ENCODE measurements at places on chromosomes 5 and 9. TPM values are rescaled to one million over a fixed set of nuclear protein-coding genes. Genes with fewer than 3 reads are reported as not detected.

- no peaks in the 10 kb centered on the region for H3K4me1 ChIP-seq
- no peaks in the 10 kb centered on the region for H3K36me3 ChIP-seq
- no peak overlapping the region for H3K27ac ChIP-seq
- no peak for DNase-seq
These were observed 27.4 kb downstream of the PPP2R2B start for GRCh38 chr5:146851133-146851532.

DNA sequence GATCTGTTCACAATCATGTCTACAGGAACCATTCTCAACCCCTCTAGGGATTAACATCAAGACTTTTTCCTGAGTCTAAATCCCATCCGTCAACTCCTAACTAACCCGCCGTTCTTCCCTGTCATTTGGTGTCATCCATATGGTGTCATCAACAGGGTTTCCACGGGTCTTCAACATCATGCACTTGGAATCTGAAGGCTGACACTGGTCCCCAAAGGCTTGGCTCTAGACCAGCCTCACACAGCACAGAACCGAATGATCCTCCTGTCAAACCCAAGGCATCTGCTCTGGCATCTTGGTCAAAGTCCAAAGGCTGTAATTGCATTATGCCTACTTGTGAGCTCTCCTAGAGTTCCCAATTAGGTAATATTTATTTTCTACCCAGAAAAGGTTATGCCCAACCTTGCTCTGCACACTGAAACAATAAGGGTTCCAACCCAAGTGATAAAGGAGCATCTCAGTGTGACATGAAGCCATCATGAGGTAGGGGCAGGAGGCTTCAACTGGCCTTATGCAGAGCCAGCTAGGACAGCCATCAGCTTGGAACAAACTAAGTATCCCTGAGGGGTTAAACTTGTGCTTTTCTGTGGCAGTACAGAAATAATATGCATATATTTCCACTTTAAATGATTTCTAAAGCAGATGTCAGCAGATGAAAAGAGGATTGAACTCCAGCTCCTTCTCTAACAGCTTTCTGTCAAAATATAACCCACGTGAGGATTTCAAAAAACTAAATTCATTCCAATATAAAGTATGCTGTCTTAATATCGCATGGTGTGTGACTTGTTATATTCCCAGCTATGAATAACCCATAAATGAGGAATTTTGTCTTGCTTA, 13.9 kb downstream of the ENC1 start:
- H3K27me3 ChIP-seq: no peaks in the 10 kb centered on the region
- no peak for DNase-seq
- H3K4me1 ChIP-seq: peaks cover 7% of the 10 kb centered on the region
- H3K27ac ChIP-seq: no peak overlapping the region
- H3K36me3 ChIP-seq: no peaks in the 10 kb centered on the region

Gene PRR7
- 0.90 TPM for total RNA-seq

Gene IL3
- not detected for total RNA-seq

DNA sequence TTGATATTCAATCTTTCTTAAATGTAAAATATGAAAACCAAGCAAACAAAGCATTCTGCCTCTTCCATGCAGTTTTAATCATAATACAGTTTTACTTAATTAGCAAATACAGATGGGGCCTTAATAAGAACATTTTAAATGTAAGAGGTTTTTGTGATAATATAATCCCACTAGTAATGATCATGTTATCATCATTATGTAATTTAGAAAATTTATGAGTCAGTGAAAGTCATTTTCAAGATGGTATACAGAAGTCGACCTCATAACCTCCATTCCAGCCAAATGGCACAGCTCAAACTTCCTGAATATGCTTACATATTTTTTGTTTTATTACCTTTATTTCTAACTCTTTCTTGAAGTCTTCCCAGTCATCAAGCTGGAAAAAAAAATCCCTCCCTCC, 102.2 kb upstream of the GNA14 start:
- H3K4me1 ChIP-seq: no peaks in the 10 kb centered on the region
- no peak overlapping the region for H3K4me3 ChIP-seq
- H3K27me3 ChIP-seq: no peaks in the 10 kb centered on the region
- no peaks in the 10 kb centered on the region for H3K36me3 ChIP-seq
- DNase-seq: no peak

Gene F2R
- total RNA-seq: 46.7 TPM

DNA sequence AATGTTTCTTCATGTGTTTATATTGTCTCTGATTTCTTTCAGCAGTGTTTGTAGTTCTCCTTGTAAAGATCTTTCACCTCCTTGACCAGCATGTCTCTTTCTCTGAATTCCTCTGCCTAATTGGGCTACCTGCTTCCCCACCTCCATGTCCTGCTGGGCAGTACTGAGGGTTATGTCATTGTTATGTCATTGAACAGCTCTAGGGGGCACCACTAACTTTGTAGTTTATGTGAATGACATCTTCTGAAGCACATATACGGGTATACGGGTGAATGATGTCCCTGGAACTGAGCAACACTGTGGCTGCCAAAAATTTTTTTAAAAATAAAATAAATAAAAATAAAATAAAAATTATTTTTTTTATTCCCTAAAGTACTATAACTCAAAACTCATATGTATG, 16.9 kb upstream of the SNCAIP start:
- no peak for DNase-seq
- no peaks in the 10 kb centered on the region for H3K27me3 ChIP-seq
- no peaks in the 10 kb centered on the region for H3K4me1 ChIP-seq

DNA sequence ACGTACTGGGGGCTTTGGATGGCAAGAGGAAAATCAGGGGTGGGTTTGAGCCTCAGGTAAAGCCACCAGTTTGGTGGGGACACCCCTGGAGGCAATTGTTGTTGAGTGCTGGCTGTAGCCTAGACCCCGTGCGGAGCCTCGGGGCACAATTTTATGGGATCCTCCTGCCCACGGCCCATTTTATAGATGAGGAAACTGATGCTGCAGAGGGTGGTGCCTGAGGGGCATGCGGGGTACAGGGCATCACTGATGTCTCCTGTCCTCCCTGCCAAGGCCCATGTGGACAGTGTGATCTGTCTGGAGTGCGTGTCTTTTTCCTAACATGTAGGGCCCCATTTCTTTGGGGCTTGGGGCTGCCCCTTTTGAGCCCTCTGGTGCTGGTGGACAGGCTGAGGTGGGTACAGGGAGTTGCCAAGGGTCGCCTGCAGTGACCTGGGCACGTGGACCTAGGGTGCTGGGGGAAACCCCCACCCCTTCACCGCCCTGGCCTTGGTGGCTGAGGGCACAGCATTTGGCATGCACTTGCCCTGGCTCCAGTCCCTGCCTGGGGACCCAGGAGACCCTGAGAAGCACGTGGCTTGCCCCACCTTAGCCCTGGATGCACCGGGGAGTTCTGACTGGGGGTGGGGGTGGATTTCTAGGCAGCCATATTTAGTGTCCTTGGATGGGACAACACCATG, 22.1 kb downstream of the WNK2 start:
- no peaks in the 10 kb centered on the region for H3K27me3 ChIP-seq
- peak overlapping the region; percentile 93 for H3K27ac ChIP-seq
- no peak overlapping the region for H3K4me3 ChIP-seq

- H3K4me1 ChIP-seq: no peaks in the 10 kb centered on the region
- no peak overlapping the region for H3K27ac ChIP-seq
- no peaks in the 10 kb centered on the region for H3K36me3 ChIP-seq
- no peak for DNase-seq
These were observed 22.1 kb upstream of the GABBR2 start for GRCh38 chr9:98730871-98731270.

Gene SLC6A19
- total RNA-seq: not detected

- H3K36me3 ChIP-seq: no peaks in the 10 kb centered on the region
- no peak overlapping the region for H3K4me3 ChIP-seq
- H3K4me1 ChIP-seq: no peaks in the 10 kb centered on the region
- H3K27me3 ChIP-seq: no peaks in the 10 kb centered on the region
- no peak overlapping the region for H3K27ac ChIP-seq
- DNase-seq: no peak
These were observed 6.6 kb downstream of the RGS14 start for GRCh38 chr5:177364159-177364962.

DNA sequence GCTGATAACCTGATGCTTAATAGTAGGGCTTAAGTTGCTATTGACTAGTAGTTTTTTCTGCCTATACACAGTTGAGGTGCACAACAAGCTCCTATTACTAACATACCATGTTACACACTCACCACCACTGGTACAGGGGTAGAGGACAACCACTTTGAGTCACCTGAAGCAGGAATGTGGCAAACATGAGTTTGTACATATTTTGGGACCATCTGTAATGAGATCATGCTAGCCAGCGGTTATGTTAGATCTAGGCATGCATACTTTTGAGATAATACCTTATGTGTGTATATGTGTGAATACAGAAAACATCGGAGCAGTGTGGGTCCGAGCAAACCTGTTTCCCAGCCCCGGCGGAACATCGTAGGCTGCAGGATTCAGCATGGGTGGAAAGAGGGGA, 72.8 kb upstream of the NXNL2 start:
- no peak overlapping the region for H3K4me3 ChIP-seq
- no peaks in the 10 kb centered on the region for H3K4me1 ChIP-seq
- no peak overlapping the region for H3K27ac ChIP-seq
- H3K27me3 ChIP-seq: no peaks in the 10 kb centered on the region
- no peaks in the 10 kb centered on the region for H3K36me3 ChIP-seq

GRCh38 chr9:6632516-6633183, 12.9 kb downstream of the GLDC start:
- no peaks in the 10 kb centered on the region for H3K36me3 ChIP-seq
- no peak overlapping the region for H3K4me3 ChIP-seq
- DNase-seq: no peak
- no peaks in the 10 kb centered on the region for H3K27me3 ChIP-seq
- H3K27ac ChIP-seq: no peak overlapping the region

Gene SHC3
- 1.0 TPM for total RNA-seq

- H3K27me3 ChIP-seq: no peaks in the 10 kb centered on the region
- H3K36me3 ChIP-seq: no peaks in the 10 kb centered on the region
- no peaks in the 10 kb centered on the region for H3K4me1 ChIP-seq
These were observed 13.9 kb upstream of the PRLR start for GRCh38 chr5:35244171-35244570.

GRCh38 chr9:89409466-89409865, 88.4 kb downstream of the SEMA4D start:
- H3K4me1 ChIP-seq: no peaks in the 10 kb centered on the region
- H3K27ac ChIP-seq: no peak overlapping the region
- no peak for DNase-seq
- no peaks in the 10 kb centered on the region for H3K27me3 ChIP-seq
- no peaks in the 10 kb centered on the region for H3K36me3 ChIP-seq

GRCh38 chr5:5430136-5430535, 7.7 kb downstream of the ICE1 start:
- H3K4me1 ChIP-seq: peaks cover 64% of the 10 kb centered on the region
- no peak overlapping the region for H3K27ac ChIP-seq
- H3K27me3 ChIP-seq: no peaks in the 10 kb centered on the region
- no peak for DNase-seq

Gene MYORG
- total RNA-seq: 5.4 TPM

DNA sequence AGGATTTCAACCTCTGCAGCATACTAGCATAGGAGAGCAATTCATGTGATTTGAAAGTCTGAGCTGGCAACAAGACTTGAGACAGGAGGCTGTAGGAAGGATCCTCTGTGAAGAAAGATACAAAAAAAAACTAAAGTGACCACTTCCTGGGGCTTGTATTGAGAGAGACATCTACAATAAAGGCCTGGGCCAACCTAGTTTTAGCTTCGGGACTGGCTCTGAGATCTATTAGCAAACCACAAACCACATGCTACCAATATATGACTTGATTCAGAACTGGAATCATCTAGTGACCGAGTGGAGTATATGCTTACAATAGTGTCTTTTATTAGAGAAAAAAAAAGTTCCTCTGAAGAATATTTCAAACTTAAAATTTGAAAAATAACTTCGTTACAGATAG, 1448.9 kb upstream of the CDH6 start:
- H3K4me1 ChIP-seq: no peaks in the 10 kb centered on the region
- no peaks in the 10 kb centered on the region for H3K36me3 ChIP-seq
- H3K27me3 ChIP-seq: no peaks in the 10 kb centered on the region

Gene ECPAS
- 62.7 TPM for total RNA-seq

GRCh38 chr9:109974918-109975276, 194.9 kb downstream of the PALM2AKAP2 start:
- no peaks in the 10 kb centered on the region for H3K4me1 ChIP-seq
- H3K27ac ChIP-seq: no peak overlapping the region
- H3K27me3 ChIP-seq: no peaks in the 10 kb centered on the region
- DNase-seq: no peak
